Activated T-helper 17 cell treated with anti-CD3 and anti-CD28 coated beads, Interleukin-2, amount 50 U/mL, for 72 hours (primary cell): ENCODE measurements at places on chromosomes 7 and 10.

DNA sequence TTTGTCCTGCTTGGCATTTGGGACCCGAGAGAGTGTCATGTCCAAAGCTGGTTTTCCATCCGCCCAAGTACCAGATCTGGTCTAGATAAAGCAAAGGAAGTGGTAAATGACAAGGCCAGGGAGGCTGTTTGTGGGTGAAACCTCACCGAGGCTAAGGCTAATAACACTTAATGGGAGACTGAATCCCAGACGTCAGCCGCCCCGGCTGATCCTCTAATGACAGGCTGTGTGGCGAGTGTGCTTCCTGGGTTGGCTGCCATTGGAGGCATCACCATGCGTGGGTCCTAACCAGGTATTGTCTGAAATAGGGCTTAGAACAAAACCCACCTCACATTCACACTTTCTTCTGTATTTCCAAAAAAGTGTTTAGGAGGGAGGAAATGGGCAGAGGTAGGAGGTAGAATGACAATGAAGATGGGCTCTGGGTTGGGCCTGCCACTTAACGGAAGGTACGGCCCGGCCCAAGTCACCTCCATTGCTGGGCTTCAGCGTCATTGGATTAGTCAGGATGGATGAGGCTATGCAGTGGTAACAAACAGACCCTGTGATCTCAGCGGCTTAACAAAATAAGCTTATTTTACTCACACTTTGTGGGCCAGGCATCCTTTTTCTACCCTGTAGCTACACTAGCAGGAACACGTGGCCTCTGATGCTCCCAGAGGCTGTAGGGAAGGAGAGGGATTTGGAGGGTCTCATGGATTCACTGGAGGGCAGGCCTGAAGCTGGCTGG lies 59.7 kb downstream of the PROSER2 start:
- ATAC-seq, result peak; percentile 71

- ATAC-seq, result peak; percentile 82
These were observed 55.7 kb downstream of the IKZF1 start for GRCh38 chr7:50359995-50360925.

DNA sequence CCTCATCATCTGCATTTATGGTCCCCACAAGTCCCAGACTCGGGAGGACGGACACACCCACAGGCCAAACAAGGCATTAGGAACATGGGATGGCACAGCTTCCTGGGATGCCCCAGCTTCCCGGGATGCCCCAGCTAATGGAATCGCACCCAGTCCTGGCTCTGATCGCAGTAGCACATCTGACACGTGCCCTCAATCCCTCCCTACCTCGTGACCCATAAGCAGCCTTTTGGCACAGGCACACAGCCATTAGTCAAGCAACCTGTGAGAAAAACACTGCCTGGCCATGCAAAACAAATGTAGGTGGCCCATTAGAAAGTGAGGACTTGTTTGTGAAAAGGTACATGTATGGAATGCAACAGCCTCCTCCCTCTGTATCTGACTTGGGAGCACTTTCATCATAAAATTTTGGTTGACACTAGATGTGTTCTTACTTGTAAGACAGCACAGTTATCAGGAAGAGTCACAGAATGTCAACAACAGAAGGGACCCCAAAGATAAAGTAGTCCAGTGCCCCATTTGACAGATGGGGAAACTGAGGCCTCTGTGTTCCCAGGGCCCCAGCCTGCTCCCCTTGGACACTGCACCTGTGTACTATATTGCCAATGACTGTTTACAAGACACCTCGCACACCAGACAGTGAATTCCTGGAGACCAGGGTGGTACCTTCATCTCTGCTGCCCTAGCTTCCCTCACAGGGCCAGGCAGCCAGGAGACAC lies 34.4 kb downstream of the DLG5 start:
- ATAC-seq, result no peak

GRCh38 chr7:5143106-5143505 lies 46.9 kb upstream of the WIPI2 start:
- ATAC-seq, result peak; percentile 72

DNA sequence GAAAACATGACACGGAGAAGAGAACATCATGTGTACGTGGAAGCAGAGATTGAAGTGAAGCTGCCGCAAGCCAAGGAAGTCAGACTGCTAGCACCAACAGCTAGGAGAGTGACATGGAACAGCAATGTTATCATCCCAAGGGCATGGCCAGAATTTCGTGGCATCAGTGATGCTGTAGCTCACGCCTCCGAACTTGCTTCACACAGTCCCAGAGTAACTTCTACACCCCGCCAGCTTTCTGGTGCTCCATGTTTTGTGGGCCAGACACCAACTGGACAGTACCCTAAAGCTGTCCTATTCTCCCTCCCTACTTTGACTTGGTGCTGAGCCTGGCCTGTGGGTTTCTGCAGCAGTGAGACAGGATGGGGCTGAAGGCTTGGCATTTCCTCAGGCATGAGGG lies 33.0 kb upstream of the EMX2 start:
- ATAC-seq, result no peak

DNA sequence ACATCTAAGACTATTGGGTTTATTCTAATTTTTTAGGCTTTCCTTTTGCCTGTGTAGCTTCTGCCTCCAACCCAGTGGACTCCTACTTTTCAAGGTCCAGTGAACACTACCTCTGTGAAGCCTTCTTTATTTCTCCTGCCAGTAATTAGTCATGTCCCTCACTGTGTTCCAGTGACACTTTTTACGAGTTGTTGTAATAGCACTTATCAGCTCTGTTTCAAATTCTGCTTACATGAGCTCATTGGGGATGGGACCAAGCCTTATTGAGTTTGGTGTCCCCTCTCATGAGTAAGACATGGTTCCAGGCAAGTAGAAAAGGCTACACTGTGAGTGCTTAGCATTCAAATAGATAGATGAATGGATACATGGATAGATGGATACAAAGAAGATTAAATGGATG lies 184.6 kb downstream of the HIBADH start:
- no peak for ATAC-seq

GRCh38 chr10:71708301-71708703 lies 11.3 kb downstream of the C10orf105 start:
- peak; percentile 67 for ATAC-seq

DNA sequence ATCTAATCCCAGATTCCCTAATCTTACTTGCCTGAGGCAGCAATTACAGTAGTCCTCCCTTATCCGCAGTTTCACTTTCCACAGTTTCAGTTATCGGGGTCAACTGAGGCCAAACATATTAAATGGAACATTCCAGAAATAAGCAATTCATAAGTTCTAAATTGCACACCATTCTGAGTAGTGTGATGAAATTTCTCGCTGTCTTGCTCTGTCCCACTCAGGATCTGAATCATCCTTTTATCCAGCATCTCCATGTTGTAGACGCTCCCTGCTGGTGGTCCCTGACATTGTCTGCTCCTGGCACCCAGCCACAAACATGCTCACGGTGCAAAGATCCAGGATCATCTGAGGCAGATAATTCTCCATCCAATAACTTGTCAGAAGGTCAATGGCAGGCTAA lies 128.7 kb upstream of the CXCL12 start:
- no peak for ATAC-seq

DNA sequence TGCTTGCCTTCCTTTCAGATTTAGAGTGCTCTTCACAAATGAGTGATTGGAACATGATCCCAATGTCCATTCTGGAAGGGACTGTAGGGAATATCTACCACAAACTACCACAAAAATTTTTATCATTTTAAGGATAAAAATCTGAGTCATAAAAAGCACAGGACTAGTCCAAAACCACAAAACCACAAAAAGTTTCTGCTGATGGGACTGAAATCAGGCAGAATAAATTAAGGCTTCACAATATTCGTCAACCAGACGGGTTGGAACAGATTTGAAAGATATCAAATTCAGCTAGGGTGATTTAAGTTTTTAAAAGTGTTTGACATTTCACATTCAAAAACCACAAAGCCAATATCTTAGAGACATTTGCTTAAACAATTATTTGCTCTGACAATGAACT lies 100.1 kb upstream of the PTN start:
- no peak for ATAC-seq

- ATAC-seq, result peak; percentile 87
These were observed 72.9 kb downstream of the ADK start for GRCh38 chr10:74223755-74224529.

- ATAC-seq, result no peak
These were observed 43.4 kb downstream of the FOXL3 start for GRCh38 chr7:333393-333764.

DNA sequence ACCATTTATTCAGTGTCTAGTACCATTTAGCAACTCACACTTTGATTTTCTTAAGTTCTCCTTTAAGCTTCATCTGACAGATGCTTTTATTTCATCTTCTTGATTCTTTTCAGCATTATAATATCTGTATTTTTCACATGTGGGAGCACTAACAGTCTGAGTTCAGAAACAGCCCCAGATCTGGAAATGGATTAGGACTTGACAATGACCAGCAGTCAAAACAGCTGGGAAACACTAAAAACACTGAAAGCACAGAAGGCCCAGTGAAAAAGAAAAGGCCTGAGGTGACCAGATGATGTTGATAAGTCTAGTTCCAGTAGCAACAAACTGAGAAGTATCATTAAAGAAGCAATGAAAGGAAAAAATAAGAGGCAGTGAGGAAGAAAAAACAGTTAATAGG lies 304.7 kb upstream of the MYO3A start:
- no peak for ATAC-seq

GRCh38 chr10:31288962-31289361 lies 30.1 kb upstream of the ZEB1 start:
- ATAC-seq, result no peak
